Anterior cingulate cortex (tissue), 58 donors: ENCODE measurements at places on chromosomes 16 and 17.

GRCh38 chr17:61452301-61453290 is at the start of gene TBX4:
TBX4 (plus strand) TSS chr17:61452422; CDS start chr17:61456491, 4,069 bp downstream.
- DNase-seq: no peak

- no peak for DNase-seq
Observed at GRCh38 chr16:70746708-70747424, 54.1 kb downstream of the VAC14 start.

DNA sequence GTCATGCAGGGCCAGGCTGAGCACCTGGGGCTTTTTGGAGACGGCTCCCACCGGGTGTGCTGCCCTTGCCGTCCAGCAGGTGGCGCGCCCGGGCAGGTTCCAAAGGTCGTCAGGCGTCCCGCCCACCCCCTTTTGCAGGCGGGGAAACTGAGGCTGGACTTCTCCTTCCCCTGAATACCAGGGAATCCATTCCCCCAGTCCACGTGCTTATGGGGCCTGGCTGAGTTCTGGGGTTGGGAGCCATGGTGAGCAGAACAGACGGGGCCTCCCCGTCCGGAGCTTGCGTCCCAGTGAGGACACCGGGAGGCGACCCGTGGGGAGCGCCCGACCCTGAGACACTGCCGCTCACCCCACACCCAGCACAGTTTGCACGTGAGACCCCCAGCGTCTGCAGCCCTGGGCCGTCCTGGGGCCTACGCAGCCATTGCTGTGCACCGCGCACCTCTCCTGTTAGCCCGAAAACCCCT is 51.8 kb upstream of the JPH3 start:
- DNase-seq: no peak

GRCh38 chr16:88809068-88809675 is 2.6 kb downstream of the APRT start:
- DNase-seq: no peak

DNA sequence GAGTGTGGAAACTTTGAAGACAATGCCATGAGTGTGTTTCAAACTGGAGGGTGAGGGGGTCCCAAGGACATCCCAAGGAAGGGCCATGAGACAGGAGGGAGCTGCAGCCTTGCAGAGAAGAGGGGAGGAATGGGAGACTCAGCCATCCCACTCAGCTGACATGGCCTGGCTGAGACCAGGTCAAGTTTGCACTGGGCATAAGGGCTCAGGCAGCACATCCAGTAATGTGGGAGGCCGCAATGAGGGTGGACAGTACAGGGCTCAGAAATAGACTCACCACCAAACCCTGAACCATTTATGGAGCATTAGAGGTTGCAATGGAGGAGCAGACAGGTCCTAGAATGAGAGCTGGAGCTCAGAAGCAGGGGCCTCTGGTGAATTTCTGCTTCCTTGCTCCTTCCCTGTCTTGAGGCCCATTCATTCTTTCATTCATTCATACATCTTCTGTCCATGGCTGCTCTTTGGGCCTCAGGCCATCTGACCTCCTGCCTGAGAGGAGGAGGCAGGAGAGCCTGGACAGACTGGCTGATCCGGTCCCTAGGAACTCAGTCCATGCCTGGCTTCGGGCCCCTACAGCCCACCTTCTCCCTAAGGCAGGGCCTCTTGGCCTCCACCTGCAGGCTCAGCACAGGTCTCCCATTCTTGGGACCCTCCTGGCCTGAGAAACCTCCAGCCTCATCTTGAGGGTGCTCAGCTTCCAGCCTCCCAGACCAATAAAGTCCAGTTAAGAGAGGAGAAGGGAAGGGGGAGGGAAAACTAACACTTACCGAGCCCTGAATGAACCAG is 70.5 kb upstream of the CDH5 start:
- DNase-seq: no peak

DNA sequence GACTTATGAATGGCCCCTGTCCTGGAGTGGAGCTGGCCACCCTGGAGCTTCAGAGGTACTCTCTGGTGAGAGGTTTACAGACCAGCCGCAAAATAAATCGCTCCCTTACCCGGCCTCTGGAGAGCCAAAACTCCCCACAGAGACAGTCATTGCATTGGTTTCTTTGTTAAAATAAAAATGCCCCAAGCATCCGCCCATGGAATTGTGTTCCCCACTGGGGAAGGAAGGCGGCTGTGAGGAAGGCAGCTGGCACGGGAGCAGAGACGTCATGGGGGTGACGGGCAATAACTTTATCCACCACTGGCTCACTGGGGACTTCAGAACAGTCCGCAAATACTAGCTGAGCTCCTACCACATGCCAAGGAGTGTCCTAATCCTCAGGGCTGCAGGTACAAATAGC is 266.2 kb upstream of the FOXF1 start:
- DNase-seq: no peak

DNA sequence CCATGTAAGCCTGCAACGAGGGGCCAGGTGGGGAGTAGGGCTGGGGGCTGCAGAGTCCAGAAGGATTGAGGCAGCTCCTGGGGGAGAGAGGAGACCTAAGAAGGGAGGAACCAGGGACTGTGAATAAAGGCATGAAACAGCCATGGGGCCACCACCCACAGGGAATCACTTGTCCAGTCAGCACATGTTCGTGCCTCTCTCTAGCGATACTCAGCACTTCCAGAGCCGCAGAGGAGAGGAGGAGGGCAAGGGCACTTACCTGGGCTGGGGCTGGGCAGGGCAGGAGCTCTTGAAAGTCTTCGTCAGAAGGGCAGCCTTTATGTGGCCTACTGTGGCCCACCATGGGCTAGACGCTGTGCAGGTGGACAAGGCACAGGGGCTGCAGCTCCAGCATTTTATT is 24.2 kb downstream of the CACNA1G start:
- no peak for DNase-seq

DNA sequence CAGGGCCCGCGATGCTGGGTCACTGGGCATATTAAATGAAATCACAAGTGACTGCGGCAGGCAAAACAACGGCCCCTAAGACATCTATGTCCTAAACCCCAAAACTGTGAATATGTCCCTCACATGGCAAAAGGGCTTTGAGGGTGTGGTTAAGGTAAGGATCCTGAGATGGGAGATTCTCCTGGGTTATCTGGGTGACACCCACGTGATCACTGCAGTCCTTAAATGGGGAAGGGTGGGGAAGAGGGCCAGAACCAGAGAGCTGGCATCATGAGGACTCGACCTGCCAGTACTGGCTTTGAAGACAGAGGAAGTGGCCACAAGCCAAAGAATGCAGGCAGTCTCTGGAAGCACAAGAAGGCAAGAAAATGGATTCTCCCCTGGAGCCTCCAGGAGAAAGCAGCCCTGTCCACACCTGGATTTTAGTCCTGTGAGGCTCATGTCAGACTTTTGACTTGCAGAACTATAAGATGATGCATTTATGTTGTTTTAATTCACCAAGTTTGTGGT is 12.5 kb downstream of the COTL1 start:
- DNase-seq: no peak

GRCh38 chr16:5647051-5647450 is 549.5 kb upstream of the EEF2KMT start:
- DNase-seq: no peak

- no peak for DNase-seq
Observed at GRCh38 chr16:23074423-23074822, 74.8 kb downstream of the USP31 start.

DNA sequence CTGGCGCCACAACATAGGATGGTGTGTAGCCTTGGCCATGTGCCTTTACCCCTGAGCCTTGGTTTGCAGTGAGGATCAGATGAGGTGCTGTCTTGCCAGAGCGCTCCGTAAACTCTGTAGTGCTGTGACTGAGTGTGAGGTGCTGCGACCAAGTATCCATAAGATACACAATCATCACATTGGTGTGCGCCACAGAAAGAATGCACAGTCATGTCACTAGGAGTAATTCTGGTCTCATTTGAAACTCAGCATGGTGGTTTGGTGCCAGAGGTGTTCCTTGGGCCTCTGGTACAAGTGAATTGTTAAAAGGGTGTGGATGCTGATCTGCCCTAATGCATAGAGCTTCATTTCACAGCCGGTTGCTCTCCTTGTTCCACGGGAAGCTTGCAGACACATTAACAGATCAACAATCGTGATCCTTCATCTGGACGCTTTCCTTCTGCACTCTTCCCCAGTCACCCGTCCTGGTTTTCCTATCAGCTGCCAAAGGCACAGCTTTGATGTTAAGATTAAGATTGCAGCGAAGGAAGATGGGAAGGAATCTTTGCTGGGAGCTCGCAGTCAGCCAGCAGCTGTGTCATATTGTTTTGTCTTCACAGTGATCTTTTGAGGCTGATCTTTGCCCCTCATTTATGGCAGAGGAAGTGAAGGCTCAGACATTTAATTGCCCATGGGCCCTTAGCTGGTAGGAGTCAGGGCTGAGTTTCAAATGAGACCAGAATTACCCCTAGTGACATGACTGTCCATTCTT is 79.1 kb downstream of the KSR1 start:
- DNase-seq: no peak

GRCh38 chr17:50769884-50770283 is 2.6 kb upstream of the ANKRD40CL start:
- no peak for DNase-seq

DNA sequence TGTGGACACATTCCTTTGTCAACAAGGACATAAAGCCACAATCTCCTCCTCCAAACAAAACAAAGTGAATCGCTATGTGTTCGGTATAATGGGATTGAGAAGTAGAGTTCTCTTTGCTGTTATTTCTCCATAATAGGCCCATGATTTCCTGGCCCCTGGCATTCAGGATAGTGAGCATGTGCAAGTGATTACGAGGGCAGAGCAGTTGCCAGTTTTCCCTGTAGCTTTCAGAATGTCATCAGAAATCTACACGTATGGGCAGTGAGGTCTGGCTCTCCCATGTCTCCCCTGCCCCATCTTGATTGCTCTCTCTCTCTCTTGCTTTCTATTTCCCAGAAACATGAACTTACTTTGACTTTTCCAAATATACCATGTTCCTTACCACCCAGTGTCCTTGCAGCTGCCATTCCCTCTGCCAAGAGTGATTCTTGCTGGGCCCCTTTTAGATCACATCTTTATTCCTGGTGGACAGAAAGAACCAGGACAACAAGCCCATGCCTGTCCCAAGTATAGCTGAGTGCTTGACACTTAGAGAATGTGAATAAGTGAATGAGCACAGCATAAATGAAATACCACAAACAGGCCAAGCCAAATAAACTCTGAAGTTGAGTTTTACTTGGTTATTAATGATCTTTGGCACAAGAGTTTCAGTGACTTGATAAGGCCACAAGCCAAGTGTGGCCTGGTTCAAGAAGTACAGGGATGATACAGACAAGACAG is 273.1 kb downstream of the CDH13 start:
- no peak for DNase-seq

DNA sequence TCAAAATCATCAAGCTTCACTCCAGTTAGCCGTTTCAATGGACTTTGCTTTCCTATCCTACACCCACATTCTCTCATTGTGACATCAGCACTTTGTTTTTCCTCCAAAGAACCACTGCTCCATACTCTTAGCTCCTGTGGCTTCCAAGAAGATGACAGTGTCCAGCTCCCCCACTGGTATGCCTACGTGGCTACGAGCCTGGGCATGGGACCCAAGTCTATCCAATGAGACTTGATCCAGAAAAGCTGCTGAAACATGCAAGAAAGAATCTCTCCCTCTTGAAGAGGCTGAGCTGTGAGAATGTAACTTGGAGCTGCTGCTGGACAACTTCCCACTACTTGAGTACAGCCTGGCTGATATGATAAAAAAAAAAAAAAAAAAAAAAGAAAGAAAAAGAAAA is 9.4 kb downstream of the TOX3 start:
- DNase-seq: no peak

GRCh38 chr17:77213778-77214132 is 73.0 kb downstream of the SEC14L1 start:
- DNase-seq: no peak

DNA sequence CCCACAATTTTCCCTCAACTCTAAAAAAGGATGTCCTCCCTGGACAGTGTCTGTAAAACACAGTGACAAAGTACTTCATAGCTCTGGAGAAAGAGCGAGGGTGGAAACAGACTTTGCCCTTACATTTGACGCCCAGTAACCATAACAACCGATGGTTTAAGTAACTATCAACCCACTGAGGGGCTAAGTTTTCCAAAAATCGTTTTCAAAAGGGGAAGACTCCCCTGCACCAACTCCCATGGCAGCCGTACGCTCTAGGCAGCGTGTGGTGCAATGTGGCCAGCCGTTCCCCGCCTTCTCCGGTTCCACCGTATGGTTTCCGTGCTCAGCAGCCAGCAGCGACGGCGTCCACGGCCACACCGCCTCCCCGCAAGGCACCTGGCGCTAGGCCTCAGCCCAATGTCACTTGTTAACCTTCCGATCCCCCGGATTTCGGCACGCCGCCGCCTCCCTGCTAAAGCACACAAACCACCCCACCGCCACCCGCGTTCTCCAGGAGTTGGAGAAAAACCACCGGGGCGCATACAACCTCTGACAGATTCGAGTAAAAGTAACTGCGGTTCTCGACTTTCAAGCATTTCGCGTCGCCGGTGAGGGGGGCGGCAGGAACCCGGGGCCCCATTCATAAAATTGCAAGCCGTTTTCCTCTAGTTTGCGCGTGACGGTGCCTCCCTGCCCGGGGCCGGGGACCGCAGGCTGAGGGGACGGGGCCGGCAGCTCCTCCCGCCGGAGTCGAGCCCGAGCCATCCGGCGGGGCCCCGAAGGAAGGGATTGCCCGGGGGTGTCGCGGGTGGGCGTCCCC is 661 bp downstream of the TEX2 start:
- peak; percentile 48 for DNase-seq

- no peak for DNase-seq
Observed at GRCh38 chr17:70314096-70314495, 144.8 kb downstream of the KCNJ2 start.

GRCh38 chr17:62902531-62903220 is 63.4 kb upstream of the TANC2 start:
- DNase-seq: no peak

GRCh38 chr17:55175788-55176427 is 88.9 kb upstream of the HLF start:
- DNase-seq: no peak

- no peak for DNase-seq
Observed at GRCh38 chr17:36761203-36761950, 160.0 kb downstream of the MRM1 start.

GRCh38 chr16:60295451-60295850 is 1561.3 kb upstream of the GOT2 start:
- no peak for DNase-seq

DNA sequence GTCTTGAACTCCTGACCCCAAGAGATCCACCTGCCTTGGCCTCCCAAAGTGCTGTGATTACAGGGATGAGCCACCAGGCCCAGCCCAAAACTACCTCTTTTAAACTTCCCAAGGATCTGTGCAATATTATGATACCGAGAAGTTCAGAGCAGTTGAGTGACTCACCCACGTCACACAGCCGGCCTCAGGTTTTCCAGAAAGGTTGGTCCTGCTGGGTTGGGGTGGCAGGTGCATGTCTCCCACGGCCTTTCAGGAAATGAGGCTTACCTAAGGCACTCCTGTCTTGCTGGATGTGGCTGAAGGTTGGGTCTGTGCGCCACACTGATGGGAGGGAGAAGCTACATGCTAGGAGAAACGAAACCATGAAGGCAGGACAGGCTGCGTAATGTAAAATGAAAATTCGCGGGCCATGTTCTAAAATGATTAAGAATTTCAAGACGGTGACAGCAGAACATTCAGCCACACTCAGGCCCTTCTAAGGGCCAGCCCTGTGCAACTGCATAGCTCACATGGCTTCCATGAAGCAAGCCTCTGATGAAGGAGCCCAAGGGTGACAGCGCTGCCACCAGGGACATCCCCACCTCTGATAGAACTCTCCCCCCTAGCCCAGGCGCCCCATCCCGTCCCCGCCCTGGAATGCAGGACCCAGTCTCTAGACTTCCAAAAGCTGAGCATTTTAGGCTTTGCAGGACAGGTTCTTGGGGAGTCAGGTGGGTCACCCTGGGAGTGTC is 6.6 kb upstream of the GLIS2 start:
- no peak for DNase-seq
